ENCODE measurements at places on chromosomes 1 and 21. TPM values are rescaled to one million over a fixed set of nuclear protein-coding genes. Genes with fewer than 3 reads are reported as not detected.
A peak's percentile ranks its signal among the peaks of the same experiment; 100 is the strongest.

The OPRD1 gene
- total RNA-seq = under 0.01 TPM

The VAV3 gene
- 0.57 TPM for total RNA-seq

The STUM gene
- not detected for total RNA-seq

The ARHGAP29 gene
- total RNA-seq = 45.7 TPM

- no peak for DNase-seq
Observed at GRCh38 chr1:61341426-61341825, 259.1 kb downstream of the NFIA start.

DNA sequence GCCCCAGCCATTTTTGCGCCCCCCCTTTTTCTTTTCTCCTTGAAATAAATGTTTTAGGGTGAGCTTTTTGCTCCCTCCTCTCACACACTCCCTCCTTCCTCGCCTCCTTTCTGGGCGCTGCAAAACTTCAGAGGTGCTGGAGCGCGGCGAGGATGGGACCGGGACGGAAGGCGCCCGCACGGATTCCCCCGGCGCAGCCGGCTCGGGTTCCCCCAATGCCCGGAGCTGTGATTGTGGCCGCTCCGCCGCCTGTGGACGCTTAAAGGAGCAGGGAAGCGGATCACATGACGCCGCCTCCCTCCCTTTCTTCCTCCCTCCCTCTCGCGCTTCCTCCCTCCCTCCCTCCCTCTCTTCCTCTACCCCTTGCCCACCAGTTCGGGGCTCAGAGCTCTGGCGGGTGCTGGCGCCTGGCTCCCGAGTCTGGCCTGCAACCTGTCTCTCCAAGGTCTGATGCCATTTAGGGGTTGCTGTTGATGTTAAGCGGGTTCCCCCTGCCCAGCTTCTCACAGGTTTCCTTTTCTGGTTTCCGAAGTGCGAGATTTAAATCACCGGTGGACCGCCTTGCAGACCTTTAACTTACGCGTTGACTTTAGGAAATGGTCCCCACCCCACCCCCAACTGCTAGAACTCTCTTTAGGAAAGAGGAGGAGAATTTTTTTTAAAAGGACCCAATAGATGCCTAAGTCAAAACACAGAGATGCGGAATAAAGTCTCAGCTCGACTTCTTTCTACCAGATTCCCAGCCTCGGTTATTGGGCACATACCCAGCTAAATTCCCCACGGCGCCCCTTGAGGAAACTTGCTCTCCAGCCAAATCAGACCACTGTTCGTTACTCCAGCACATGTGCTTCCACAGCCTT, at the start of gene WLS:
Gene WLS, minus strand, starts transcription at position 235 of the 860 bp plus-strand sequence. Its CDS starts 224 bp downstream, at position 11.
- DNase-seq = peak; percentile 78

- no peak for DNase-seq
Observed at GRCh38 chr1:229156872-229157271, 114.0 kb upstream of the RAB4A start.

DNA sequence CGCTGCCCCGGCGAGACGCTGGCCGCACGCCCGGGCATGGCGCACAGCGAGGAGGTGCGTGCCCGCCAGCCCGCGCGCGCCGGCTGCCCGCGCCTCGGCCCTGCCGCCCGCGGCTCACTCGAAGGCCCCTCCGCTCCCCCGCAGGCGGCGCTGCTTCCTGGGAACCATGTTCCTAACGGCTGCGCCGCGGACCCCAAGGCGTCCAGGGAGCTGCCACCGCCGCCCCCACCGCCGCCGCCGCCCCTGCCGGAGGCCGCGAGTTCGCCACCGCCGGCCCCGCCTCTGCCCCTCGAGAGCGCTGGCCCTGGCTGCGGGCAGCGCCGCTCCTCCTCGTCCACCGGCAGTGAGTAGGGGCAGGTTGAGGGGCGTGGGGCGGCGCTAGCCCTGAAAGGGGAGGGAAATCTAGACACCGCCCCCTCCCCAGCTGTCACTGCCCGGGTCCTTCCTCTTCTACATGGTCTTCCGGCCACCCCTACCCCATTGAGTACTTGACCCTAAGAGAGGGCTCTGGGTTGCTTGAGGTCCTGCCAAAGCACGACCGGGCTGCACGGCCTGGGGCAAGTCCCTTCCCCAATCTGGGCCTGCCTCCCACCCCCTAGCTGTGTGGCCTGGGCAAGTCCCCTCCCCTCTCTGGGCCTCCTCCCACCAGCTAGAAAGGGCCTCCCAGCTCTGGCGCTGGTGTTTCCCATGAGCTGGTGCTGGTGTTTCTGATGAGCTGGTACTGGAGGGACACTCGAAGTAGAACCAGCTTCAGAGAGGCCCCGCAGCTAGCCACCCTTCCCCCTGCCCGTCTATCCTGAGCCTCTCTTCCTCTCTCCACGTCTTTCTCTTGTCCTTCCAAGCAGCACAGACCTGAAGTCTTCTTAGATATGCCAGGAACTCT, 17.0 kb downstream of the TNFRSF25 start:
- DNase-seq = peak; percentile 68

DNA sequence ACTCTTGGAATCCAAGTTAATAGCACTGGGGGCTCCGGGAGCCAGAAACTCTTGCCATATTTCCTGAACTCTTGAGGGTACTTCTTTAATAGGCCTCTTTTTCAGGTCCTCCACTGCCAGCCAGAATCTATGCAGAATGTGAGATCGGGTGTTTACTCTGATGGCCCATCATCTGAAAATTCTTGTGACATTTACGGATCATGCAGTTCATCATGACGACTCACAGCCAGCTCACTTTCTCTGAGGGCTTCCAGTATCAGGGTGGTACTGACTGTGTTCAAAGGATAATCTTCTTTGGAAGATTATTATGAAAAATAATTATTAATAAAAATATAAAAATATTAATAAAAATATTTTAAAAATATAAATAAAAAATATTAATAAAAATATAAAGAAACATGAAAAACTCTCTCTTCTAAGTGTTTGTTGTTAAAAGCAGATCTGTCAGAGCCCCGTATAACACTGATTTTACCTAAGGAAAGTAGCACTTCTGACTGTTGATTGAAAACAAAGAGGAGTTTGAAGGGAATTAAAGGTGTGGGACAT, 194.3 kb upstream of the GREM2 start:
- DNase-seq = peak; percentile 60

- no peak for DNase-seq
Observed at GRCh38 chr1:158203693-158204457, 23.2 kb downstream of the CD1D start.

- DNase-seq = no peak
Observed at GRCh38 chr1:33365560-33365997, 44.7 kb upstream of the A3GALT2 start.

- DNase-seq = no peak
Observed at GRCh38 chr1:228527596-228527995, 40.4 kb downstream of the RNF187 start.

GRCh38 chr1:196550731-196551130, 57.5 kb downstream of the KCNT2 start:
- no peak for DNase-seq

DNA sequence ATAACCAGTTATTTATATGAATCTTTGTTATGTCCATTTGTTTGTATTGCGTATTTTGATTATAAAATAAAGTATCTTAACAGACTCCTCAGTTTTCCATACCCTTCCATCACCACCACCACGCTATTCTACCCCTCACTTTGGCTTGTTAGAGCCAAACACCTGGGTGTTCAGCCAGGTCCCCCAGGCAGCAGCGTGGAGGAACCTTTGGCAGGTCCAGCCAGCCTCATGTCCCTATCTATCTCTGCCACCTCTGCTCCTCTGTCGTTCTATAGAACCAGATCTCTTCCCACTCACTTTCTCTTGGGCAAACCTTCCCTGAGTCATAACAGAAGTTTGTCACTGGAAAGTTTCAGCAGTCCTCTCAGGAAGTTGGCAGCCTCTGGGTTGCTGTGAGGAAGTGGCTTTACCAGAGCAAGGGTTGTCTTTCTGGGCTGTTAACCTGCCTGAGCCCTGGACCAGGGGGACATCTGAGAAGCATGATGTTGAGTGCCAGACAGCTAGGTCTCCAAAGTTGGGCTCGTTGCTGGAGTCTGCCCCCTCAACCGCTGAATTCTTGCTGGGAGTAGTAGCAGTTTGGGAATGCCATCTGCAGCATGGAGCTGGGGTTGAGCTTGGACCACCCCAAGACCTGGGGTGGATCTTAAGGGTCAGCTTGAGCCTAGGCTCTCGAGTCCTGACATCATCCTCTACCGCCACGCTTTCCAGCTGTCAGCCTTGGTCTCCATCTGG, 996 bp upstream of the SH3BGRL3 start:
- DNase-seq = peak; percentile 73

- DNase-seq = no peak
Observed at GRCh38 chr1:216502528-216503162, 79.4 kb upstream of the USH2A start.

DNA sequence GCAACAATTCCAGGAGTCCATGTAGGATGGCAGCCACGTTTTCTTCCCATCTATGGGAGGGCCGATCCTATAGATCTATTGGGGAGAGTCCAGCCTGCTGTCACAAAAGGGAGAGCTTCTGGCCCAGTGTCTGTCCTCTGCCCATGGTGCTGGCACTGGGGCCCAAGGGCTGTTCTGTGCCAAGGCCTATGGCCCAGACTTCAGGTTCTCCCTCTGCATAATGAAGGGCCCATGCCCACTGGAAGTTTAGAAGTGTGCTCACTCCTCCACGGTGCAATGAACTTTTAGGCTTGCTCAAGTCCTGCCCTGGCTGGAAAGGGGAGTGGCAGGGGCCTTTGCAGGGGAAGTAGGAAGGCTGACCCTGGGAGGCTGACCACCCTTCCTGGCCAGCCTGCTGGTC, 44.1 kb upstream of the ATP2B4 start:
- DNase-seq = no peak

GRCh38 chr1:236945002-236945401, 59.2 kb downstream of the MT1HL1 start:
- DNase-seq = no peak

- no peak for DNase-seq
Observed at GRCh38 chr1:201694608-201695335, 134.2 kb upstream of the IPO9 start.

GRCh38 chr21:26425576-26425975, 147.5 kb downstream of the CYYR1 start:
- DNase-seq = no peak

DNA sequence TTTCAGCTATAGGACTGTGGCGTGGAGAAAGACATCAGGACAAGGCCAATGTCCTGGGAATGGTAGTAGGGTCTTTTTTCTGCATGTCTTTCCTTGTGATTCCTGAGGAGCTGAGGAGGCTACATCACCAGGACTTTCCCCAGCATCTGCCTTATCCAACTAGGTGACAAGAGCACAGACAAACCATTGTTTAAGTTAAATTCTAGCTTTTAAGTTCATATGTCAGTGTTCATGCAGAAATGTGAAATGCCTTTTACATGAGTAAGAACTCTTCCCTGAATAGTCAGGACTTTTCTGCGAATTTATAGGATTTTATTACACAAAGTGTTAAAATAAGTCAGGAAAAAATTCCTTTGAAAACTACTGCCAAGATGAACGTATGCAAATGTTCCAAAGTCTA, 154.2 kb downstream of the PTGER3 start:
- no peak for DNase-seq
